Neural crest cell (in vitro differentiated cells): ENCODE measurements at places on chromosomes 12 and 14. TPM values are rescaled to one million over a fixed set of nuclear protein-coding genes. Genes with fewer than 3 reads are reported as not detected.

Gene IL22
- total RNA-seq = not detected in 2 replicates

Gene CSRP2
- total RNA-seq = 76.4 and 80.8 TPM in 2 replicates

Gene KLHL33
- total RNA-seq = 0.07 TPM in 1 of 2 replicates, not detected in the other

GRCh38 chr14:91482263-91483013, 27.7 kb downstream of the PPP4R3A start:
- no peak overlapping the region for H3K4me3 ChIP-seq
- peaks cover 20% of the 10 kb centered on the region for H3K36me3 ChIP-seq
- no peaks in the 10 kb centered on the region for H3K27me3 ChIP-seq
- H3K27ac ChIP-seq = no peak overlapping the region
- DNase-seq = no peak

Gene CMA1
- total RNA-seq = not detected in 2 replicates
